IMR-90 (cell line): ENCODE measurements at places on chromosomes 5 and 9.
A peak's percentile ranks its signal among the peaks of the same experiment; 100 is the strongest.

GRCh38 chr5:93582677-93583438 is at the start of gene NR2F1:
TSS of gene NR2F1 (plus strand) at chr5:93583222. CDS start at chr5:93585024, 1,802 bp downstream.
- DNase-seq = peak; percentile 99

- DNase-seq = no peak
Measured at GRCh38 chr5:107437154-107437553, 233.6 kb downstream of the EFNA5 start.

- DNase-seq = no peak
Measured at GRCh38 chr5:68947986-68948385, 145.8 kb upstream of the SLC30A5 start.

DNA sequence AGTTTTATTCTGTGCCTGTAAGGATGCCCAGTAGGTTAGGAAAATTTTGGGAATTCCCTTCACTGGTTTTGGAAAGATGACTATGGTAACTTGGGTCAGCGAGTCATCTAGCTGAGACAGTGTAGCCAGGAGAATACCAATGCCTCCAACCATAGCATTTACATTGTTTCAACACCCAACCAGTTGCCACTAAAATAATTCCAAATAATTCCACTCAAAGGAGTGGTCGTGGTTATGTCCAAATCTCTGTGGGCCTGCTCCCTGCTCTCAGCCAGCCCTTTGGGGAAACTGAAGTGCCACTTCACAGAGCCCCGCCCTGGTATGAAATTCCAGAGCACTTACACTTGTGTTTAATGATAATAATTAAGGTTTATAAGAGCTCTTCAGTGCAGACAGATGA is 310.5 kb downstream of the PLK2 start:
- peak; percentile 24 for DNase-seq

- peak; percentile 43 for DNase-seq
Measured at GRCh38 chr5:58235299-58235698, 224.6 kb downstream of the PLK2 start.

- DNase-seq = peak; percentile 95
Measured at GRCh38 chr9:92245005-92245797, 48.3 kb downstream of the IARS1 start.

GRCh38 chr9:131585375-131585774 is 40.1 kb downstream of the PRRT1B start:
- peak; percentile 7 for DNase-seq

DNA sequence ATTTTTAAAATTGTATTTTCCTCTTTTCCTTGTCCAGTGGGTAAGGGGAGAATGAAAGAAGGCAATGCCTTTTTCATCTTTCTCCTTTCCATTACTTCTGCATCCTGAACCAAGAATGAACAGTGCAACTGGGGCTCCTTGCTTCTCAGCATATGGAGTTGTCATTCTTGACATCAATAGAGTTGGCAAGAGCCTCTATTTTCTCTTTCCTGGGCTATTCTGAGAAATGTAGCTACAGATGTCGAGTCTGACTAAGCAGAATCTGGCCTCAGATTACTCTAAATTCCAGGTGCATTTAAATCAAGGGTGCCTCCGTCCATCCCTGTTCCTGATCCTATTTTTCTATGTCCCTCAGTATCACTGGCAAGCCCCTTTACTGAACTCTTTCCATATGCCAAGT is 244.8 kb downstream of the GLIS3 start:
- DNase-seq = no peak

DNA sequence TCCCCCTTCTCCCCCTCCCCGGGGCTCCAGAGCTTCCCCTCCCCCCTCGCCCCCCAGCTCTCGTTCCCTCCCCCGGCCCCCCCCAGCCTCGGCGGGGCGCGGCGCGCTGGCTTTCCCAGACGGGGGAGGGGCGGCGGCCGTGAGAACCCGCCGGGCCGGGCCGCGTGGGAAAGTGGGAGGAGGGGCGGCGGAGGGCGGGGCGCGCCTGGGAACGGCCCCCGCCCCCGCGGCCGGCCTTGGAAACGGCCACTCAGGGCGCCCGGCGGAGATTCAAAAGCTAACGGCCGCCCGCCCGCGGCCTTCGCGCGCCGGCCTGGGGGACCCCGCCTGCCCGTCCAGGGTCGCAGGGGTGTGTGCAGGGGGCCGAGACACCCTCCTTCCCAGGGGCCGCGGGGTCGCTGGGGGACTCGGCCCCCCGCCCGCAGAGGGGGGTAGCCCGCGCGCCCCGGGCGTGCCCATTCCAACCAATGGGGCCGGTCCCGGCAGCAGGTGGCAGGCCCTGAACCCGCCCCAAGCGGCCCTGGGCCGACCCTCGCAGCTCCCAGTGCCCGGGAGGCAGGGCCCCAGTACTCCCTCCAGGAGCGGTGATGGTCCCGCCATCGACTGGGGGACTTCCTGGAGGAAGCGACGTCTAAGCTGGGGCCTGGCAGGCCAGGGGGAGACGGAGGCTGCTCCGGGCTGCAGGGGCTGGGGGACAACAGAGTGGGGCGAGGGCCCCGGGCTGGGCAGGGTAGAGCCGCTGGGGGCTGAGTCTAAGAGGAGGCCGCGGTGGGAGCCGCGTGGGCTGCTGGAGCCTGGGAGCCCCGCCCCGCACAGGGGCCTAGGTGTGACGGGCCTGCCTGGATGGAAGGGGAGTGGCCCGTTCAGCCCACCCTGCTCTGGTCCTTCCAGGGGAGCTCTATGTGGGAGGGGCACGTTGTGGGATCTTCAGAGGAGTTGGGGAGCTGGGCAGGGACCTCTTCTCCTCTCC is 14.2 kb upstream of the NRARP start:
- no peak for DNase-seq

GRCh38 chr5:103565719-103566118 is 3.1 kb upstream of the NUDT12 start:
- no peak for DNase-seq

- no peak for DNase-seq
Measured at GRCh38 chr5:172763120-172763464, 7.9 kb downstream of the DUSP1 start.

GRCh38 chr9:14281876-14282275 is 32.1 kb downstream of the NFIB start:
- no peak for DNase-seq

DNA sequence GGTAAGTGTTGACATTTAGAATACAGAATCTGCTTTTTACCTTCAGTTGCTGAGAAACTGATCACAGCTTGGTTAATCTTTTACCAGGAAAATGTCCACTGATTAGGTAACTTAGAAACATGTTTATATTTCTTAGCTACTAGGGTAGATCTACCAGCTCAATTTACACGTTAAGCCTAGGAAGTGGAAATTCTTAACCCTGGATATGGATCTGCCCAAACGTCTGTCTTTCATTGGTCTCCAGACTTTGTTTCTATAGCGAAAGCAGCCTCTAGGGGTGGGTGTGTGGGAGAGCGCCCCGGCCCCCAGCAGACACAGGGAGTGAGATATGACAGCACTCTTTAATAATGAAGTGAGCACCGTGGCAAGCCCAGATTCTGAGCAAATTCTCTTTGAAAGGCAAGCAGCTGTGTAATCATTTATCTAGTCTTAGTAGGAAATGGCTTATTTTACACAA is 141.6 kb upstream of the ZNF608 start:
- DNase-seq = no peak

DNA sequence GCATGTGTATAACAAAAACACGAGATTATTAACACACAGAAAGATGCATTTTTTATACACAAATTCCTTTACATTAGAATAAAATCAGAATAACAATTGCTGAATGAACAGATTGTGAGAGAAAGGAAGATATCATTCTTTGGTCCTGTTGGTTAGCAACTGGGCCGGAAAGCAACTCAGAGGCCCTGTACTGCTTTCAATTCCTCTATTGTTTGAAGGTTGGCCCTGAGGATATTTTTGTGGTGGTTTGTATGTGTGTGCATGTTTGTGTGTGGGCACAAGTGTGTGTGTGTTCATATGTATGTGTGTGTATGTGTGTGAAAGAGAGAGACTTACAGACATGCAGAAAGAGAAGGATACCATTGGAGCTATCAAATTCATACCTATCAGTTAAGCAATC is 356.8 kb upstream of the DMAC1 start:
- DNase-seq = no peak

DNA sequence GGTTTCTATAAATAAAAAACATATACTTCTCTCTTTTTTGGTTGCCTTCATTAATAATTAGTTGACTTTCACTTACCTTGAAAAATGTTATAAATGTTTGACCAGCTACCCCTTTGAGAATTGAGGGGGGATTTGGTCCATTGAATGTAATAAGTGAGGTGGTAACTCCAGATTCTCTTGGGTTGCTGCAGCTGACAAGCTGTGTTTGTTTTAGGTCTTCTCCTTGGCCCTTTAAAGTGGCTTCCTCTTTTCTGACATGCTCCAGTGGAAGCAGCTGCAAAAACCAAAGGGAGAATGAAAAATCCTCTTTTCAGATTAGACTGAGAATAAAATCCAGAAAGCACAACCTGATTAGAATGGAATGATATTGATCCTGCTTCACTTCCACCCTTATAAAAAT is 410.5 kb downstream of the TMEM38B start:
- no peak for DNase-seq

- peak; percentile 100 for DNase-seq
Measured at GRCh38 chr9:125233678-125234077, 7.5 kb downstream of the HSPA5 start.

DNA sequence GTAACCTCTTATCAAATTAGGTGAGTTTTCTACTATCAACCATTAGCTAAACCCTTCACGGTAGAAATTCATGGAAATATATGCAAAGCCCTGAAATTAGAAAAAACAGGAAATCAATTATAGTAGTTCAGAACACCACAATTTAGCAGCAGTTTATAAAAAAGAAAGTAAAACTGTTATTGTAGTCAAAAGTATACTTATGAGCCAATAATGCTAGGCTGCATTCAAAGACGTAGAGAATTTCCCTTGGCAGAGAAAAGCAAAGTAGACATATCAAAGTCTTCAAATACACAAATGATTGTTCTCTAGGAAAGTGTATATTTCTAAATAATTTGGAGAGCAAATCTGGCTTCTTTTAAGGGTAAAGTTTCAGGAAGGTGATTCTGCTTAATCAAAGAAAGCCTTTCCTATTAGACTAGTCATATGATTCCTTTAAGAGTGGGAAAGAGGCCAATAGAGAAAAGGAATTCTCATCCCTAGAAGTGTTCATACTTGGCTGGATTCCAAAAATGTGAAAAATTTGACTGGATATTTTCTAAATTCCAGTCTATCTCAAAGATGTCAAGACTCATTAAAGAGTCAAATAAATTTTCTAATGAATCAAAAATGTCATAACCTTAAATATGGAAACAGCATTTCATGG is 185.5 kb downstream of the SMC2 start:
- DNase-seq = no peak

DNA sequence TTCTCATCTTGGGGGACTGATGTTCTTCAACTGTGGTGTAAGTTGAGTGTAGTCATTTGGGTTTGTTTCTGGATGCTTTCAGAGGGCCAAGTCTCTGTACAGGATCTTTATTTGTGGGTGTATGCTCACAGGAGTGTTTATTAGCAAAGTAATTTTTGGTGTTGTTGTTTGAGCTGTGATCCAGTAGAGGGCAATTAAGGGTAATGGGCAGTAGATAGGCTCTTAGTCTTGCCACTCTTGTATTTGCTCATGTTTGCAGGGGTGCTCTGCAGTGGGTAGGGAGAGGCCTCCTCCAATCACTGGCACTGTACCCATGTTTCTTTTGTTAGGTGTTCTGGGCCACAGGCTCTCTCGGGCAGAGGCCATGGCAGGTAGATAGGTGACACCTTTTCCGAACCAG is 45.9 kb upstream of the ITGA2 start:
- no peak for DNase-seq

DNA sequence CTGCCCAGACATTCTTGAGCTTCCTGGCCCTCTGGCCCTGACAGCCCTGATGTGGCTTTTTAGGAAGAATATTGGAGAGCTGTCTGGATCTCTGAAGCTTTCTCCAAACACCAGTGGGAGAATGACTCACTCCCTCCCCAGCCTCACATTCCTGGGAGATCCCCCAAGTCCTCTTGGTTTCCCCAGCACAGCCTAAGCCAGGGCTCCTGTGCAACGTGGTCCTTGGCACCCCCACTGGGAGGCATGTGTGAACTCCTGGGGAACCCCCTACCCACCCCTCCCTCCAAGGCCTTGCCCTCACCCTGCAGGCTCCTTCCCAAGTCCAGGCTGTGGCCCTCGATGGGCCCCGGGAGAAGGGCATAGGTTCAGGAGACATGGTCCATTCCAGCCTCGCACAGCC is 12.7 kb downstream of the GLIPR2 start:
- peak; percentile 79 for DNase-seq

DNA sequence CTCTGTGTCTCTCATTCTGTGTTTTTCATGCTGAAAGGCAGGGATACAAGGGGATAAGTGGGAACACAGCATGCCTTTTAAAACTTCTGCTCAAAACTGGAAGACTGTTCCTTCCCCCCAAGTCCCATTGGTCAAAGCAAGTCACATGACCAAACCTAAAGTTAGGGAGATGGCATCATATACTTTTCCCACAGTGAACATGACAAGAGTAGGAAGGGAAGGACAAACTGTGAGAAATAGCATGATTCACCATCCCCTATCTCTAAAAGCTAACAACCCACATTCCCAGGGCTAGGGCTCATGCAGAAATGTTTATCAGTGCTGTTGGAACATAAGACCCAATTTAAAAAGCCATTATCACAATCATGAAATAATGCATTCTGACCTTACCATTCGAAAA is 24.2 kb upstream of the SHISAL2B start:
- DNase-seq = peak; percentile 93

- DNase-seq = no peak
Measured at GRCh38 chr5:88658886-88659285, 224.1 kb downstream of the MEF2C start.

- DNase-seq = peak; percentile 41
Measured at GRCh38 chr5:110784901-110785300, 46.1 kb downstream of the SLC25A46 start.

DNA sequence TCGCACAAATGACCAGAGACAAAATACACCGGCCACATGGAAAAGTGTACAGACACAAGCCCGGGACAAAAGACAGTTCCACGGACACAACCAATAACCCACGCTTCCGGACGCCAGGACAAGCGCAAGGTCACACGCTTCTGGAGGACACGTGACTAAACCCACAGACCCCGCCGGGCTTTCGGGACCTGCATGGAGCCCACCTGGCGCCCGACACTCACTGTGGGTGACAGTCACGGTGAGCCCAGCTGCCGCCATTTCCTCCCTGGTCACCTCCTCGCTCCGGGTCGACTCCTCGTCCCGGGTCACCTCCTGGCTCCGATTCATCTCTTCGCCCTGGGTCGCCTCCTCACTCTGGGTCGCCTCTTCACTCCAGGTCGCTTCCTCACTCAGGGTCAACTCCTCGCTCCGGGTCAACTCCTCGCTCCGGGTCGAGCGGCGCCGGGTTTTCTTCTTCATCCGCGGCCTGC is 470 bp downstream of the BAG1 start:
- DNase-seq = no peak

GRCh38 chr5:135240781-135241360 is 158.2 kb downstream of the MACROH2A1 start:
- no peak for DNase-seq

GRCh38 chr9:20760246-20760891 is 76.3 kb downstream of the FOCAD start:
- DNase-seq = no peak

GRCh38 chr9:24051587-24051986 is 225.5 kb upstream of the ELAVL2 start:
- no peak for DNase-seq

GRCh38 chr5:125607018-125607417 is 816.2 kb upstream of the GRAMD2B start:
- DNase-seq = peak; percentile 66
